Cardiac septum (tissue), 1 donor: ENCODE measurements at places on chromosomes 1 and 21. TPM values are rescaled to one million over a fixed set of nuclear protein-coding genes. Genes with fewer than 3 reads are reported as not detected.

DNA sequence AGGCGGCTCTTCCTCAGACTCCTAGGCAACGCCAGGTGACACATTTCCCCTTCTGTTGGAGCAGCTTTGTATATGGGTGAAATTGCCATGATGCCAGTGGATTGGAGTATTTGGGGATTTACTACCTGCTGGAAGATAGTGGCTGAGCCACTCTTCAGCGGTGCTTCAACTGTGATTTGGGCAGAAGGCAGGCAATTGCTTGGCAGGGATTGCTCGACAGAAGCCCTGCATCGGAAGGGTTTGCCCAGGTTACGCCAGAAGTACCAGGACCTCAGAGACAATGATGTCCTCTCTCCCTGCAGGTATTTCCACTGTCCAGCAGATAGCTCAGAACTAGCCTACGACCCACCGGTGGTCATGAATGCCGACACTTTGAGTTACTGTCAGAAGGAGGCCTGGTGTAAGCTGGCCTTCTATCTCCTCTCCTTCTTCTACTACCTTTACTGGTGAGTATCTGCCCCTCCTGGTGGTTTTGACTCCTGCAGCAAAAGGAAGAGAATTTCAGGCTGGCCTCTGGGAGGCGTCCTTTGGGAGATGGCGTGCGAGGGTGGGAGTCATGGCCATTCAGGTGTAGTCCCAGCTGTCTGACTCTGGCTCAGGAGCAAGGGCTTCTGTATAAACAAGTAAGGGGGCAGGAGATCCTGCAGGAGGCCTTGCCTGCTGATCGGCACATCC lies 118.3 kb downstream of the CNIH3 start:
- no peak for DNase-seq

- peak; percentile 33 for DNase-seq
These were observed 75.6 kb downstream of the TAS1R2 start for GRCh38 chr1:18783705-18784481.

DNA sequence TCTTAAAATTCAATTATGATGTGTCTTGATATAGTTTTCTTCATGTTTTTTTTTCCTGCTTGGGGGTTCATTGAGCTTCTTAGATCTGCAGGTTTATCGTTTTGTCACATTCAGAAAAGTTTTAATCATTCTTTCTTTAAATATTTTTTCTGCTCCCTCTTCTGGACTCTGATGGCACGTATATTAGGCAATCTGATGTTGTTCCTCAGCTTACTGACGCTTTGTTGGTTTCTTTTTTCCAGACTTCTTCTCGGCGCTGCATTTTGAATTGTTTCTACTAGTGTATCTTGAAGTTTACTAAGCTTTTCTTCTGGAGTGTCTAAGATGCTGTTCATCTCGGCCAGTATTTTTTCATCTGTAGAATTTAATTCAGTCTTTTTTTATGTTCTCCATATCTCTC lies 44.8 kb upstream of the FMOD start:
- no peak for DNase-seq

- DNase-seq, result no peak
These were observed 290.9 kb upstream of the FAM78B start for GRCh38 chr1:166457700-166458099.

GRCh38 chr21:44375761-44376241 lies 22.4 kb downstream of the TRPM2 start:
- DNase-seq, result no peak

DNA sequence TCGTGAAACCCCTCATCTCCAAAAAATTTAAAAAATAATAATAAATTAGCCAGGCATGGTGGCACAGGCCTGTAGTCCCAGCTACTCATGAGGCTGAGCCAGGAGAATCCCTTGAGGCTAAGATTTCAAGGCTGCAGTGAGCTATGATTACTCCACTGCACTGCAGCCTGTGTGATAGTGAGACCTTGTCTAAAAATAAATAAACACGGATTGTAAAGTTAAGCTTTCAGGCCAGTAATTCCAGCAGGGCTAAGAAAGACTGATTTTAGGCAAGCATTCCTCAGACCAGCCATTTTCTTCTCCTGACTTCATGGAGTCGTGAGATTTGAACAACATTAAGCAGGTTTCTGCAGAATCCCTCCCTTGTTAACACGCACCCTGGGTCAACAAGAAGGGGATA lies 77.2 kb upstream of the EFHD2 start:
- DNase-seq, result no peak

DNA sequence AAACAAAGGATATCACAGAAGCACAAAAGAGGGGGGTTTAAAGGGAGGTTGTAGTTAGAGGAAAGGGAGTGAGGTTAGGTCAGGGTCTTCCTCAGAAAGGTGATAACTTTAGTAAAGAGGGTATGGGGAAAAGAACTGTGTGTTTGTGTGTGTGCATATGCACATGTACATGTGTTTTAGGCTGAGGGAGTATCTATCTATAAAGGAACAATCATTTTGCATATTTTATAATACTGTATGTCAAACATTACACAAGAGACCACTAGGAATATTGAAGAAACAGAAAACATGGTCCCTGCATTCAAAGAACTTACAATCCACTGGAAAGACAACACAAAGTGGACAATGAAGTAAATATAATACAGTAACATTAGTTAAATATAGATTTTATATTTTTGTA lies 132.2 kb downstream of the ACBD6 start:
- DNase-seq, result no peak

DNA sequence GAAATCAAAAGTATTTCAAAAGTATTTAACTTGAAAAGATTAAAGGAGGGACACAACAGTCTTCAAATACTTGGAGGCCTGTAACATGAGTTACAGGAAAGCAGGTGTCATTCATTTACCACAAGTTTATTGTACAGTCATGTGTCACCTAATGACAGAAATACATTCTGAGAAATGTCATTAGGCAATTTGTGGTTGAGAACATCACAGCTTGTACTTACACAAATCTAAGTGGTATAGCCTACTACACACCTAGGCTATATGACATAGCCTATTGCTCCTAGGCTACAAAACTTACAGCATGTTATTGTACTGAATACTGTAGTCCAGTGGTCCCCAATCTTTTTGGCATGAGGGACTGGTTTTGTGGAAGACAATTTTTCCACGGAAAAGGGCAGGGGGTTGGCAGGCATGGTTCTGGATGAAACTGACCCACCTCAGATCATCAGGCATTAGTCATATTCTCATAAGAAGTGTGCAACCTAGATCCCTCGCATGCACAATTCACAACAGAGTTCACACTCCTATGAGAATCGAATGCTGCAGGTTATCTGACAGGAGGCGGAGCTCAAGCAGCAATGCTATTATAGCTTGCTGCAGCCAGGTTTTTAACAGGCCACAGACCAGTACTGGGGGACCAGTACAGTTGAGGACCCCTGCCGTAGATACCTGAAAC lies 25.0 kb upstream of the PHTF1 start:
- no peak for DNase-seq

DNA sequence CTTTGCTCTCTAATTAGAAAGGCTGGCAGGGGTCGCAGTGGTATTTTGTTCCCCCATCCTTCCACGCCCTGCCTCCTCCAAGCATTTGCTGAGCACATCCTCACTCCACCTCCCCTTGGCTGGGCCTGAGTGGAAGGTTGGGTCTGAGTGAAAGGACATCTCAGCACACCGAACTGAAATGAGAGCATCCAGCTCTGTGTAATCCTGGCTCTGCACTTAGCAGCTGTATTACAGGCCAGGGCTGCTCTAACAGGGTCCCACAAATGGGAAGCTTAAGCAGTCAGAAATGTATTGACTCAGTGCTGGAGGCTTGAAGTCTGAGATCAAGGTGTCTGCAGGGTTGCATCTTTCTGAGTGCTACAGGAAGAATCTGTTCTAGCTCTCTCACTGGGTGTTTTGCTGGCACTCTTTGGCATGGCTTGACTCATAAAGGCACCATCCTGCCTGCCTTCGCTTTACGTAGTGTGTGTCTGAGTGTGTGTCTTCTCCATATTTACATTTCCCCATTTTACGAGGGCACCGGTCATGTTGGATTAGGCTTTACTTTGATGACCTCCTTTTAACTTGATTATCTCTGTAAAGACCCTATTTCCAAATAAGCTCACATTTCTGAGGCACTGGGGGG lies 48.5 kb upstream of the IGSF21 start:
- no peak for DNase-seq

- DNase-seq, result no peak
These were observed 6.3 kb upstream of the CD247 start for GRCh38 chr1:167524651-167525050.

DNA sequence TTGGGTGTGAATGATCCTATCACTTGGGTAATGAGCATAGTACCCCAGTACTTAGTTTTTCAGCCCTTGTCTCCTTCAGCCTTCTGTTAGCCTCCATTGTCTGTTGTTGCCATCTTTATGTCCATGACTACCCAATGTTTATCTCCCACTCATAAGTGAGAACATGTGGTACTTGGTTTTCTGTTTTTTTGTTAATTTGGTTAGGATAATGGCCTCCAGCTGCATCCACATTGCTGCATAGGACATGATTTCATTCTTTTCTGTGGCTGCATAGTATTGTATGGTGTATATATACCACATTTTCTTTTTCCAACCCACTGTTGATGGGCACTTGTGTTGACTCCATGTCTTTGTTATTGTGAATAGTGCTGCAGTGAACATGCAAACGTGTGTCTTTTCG lies 39.6 kb upstream of the GPR52 start:
- DNase-seq, result no peak

- no peak for DNase-seq
These were observed 1.7 kb downstream of the BACE2 start for GRCh38 chr21:41169701-41170100.

DNA sequence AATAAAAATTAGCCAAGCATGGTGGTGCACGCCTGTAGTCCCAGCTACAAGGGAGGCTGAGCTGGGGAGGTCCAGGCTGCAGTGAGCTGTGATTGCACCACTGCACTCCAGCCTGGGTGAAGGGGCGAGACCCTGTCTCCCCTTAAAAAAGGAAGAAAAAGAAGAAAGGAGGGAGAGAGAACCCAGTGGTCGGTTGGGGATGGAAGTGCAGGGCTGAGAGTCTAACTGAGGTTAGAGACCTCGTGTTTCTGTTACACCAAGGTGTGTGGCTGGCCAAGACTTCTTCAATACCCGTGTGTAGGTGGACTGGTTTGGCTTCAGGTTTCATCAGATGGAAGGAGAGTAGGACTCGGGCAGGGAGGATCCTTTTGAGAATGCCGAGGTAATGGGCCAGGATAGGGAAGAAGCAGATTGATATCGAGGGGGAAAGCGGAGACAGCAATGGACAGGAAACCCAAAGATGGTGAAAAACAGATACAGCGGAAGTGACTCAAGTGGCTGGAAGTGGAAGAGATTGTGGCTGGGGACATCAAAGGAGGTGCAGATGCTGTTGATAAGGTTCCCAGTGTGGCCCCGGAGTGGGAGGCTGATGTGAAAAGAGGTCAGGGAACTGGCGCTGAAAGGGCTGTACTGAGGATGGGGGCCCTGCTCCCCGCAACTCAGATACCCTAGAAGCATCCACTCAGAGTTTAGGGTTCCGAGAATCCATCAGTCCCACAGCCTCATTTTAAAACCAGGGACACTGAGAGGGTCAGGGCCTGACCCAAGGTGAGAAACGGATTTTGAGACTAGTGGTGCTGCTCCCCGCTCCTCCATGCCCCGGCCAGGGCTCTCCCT lies 681 bp upstream of the UBXN10 start:
- DNase-seq, result no peak

GRCh38 chr1:193754732-193755427 lies 568.5 kb upstream of the B3GALT2 start:
- DNase-seq, result no peak

GRCh38 chr1:196178083-196178635 lies 430.1 kb downstream of the KCNT2 start:
- no peak for DNase-seq

DNA sequence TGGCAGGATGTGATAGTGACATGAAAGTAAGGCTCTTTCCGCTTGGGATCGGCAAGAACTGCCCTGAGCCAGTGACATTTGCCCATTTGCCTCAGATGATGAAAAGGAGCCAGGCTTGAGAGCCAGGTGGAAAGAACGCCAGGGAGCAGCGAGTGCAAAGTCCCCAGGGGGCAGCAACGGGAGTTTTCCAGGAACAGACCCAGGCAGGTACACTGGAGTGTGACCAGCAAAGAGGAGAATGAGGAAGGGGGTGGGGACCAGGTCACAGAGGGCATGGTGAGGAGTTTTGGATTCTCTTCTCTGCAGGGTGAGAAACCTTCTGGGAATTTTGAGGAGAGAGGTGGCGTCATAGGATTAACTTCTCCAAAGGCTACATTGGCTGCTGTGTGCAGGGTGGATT lies 10.8 kb upstream of the ETS2 start:
- DNase-seq, result no peak

- DNase-seq, result no peak
These were observed 109.1 kb downstream of the TIAM1 start for GRCh38 chr21:31234936-31235335.

GRCh38 chr1:19036041-19036812 lies 79.8 kb upstream of the IFFO2 start:
- DNase-seq, result no peak

GRCh38 chr1:223770621-223771315 lies 58.4 kb downstream of the CAPN2 start:
- no peak for DNase-seq

GRCh38 chr1:15584489-15585363 lies at the start of gene AGMAT:
TSS of gene AGMAT (minus strand) at chr1:15585051. CDS start at chr1:15584967, 84 bp downstream.
- no peak for DNase-seq

DNA sequence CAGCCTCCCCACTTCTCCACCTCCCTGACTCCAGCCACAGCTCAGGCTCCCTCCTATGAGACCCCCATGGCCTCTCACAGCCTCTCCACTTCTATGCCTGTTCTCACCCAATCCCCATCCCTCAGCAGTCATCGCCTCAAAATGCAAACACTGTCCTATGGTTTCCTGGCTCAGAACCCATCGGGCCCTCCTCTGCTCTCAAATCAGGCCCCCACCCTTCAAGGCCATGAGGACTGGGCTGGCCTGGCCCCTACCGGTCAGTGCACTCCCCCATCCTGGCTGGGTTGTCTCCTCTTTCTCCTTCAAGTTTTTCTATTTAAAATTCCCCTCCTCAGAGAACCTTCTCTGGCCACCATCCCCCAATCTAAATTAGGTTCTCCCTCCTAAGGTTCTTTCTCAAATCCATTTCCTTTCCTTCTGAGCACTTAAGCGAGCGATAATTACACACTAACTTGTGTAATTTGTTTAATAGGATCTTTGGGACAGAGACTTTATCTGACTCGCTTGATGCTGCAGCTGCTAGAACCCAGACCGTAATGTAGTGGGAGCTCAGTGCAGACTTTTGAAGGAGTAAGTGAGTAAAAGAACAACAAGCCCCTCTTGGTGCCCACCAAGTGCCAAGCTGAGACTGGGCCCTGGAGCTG lies 347.2 kb downstream of the MATN1 start:
- DNase-seq, result no peak

GRCh38 chr1:119762953-119763352 lies 5.8 kb downstream of the HMGCS2 start:
- no peak for DNase-seq

GRCh38 chr1:72296501-72296900 lies 14.2 kb upstream of the NEGR1 start:
- no peak for DNase-seq

The LRRC8C gene
- total RNA-seq, result 8.3 TPM

The CLCA2 gene
- not detected for total RNA-seq

The RAB42 gene
- 1.1 TPM for total RNA-seq

The AVPR1B gene
- total RNA-seq, result not detected

The KRTAP23-1 gene
- total RNA-seq, result not detected

The RAB25 gene
- total RNA-seq, result not detected

The PTPRF gene
- 9.1 TPM for total RNA-seq
